ENCODE measurements at places on chromosomes 2 and 18.

- DNase-seq: no peak
Observed at GRCh38 chr2:183505911-183506310, 381.7 kb downstream of the NUP35 start.

DNA sequence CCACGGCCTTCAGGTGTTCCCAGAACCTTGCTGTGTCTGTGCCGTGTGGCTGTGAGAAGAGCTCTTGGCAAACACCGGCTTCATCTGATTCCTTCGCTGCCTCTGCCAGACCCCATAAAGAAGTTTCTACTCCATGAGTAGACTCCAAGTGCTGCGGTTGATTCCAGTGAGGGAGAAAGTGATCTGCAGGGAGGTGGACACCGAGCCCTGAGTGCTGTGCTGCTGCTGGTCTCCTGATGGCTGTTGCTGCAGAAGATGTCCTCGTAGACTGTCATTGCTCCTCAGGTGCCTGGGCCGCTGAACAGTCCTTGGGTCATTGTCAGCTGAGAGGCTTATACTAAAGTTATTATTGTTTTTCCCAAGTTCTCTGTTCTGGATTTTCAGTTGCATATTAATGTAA lies 19.6 kb downstream of the ASB1 start:
- no peak for DNase-seq

DNA sequence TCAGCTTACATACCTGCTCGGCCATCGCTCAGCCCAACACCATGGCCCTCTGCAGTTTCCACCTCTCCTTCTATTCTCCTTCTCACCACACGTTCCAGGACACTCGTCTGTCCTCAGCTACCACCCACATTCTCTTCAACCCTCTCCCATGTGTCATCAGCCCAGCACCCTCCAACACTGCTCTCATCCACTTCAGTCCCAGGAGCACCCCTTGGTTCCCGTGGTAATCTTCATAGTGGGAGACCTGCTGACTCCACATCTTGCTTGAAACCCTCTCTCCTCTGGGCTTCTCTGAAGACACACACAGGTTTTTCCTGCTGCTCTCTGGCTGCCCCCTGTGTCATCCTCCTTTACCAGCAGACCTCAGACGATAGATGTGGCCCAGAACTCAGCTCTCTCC lies 228.7 kb downstream of the GBX2 start:
- no peak for DNase-seq

DNA sequence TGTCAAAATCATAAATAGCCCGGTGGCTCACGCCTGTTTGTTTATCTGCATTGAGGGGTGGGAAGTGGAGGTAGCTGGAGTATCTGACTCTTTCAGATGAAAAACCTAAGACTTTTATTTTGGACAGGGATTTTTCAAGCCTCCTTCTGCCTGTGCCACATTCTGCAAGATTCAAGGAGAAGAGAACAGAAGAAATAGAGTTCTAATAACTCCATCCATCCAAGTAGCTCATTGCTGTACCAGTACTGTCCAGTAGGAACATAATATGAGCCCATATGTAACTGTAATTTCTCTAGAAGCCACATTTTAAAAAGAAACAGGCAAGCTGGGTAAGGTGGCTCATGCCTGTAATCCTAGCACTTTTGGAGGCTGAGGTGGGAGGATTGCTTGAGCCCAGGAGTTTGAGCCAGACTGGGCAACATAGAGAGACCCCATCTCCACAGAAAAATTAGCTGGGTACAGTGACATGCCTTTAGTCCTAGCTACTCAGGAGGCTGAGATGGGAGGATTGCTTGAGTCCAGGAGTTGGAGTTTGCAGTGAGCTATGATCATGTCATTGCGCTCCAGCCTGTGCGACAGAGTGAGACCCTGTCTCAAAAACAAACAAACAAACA lies 35.4 kb upstream of the NT5DC4 start:
- no peak for DNase-seq

- no peak for DNase-seq
Observed at GRCh38 chr2:237400199-237400598, 13.8 kb downstream of the COL6A3 start.

GRCh38 chr2:39625193-39625926 lies 40.4 kb upstream of the TMEM178A start:
- no peak for DNase-seq

DNA sequence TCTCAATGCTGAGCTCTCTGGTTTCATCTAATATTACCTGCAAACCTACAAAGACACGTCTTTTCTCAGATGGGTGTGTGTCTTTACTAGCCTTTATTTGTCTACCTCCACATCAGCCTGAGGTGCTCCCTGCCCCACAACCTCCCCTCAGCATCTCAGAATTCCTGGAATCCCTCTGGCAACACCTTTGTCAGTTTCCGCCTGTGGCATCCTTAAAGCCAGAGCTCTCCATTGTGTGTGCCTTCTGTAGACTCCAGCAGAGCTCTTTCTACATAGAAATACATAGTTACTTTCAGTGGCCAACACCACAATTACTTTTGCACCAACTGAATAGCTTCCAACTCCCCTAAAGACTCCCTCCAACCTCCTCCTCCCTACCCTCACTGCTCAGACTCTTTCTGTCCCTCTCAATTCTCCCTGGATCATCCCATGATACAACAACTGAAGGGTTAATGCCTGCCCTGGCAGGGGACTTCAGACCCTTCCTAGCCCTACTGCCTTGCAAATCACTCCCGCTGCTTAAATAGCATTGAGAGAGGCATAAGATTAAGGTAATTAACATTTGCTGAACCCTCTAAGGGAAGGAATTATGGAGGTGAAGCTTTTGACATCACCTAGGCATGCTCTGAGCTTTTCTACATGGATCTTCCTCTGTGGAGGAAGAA lies 39.6 kb upstream of the RMDN2 start:
- DNase-seq: no peak

GRCh38 chr2:74513605-74514367 lies 464 bp upstream of the TLX2 start:
- DNase-seq: no peak

GRCh38 chr2:33317369-33318007 lies 159.0 kb upstream of the RASGRP3 start:
- no peak for DNase-seq

GRCh38 chr2:207055257-207055656 lies 110.5 kb downstream of the KLF7 start:
- DNase-seq: no peak

GRCh38 chr2:197307933-197308521 lies 2.6 kb downstream of the ANKRD44 start:
- no peak for DNase-seq

DNA sequence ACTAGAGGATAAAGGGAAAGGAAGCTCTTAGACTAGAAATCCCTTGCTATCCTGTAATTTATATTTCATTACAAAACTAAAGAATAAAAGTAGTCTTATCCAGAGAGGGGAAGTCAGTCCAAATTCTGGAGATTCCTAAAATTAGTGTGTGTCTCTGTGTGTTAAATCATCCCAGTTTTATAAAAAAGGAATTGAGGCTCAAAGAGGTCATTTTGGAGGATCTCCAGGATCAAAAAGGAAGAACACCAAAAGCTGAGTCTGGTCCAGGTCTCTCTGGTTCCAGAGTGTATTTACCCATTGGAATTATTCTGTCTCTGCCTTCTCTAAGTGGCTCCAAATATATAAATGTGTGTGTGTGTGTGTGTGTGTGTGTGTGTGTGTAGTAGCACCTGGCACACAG lies 166.7 kb downstream of the NRXN1 start:
- DNase-seq: no peak

GRCh38 chr2:44674473-44675284 lies 266.8 kb upstream of the SIX3 start:
- no peak for DNase-seq

GRCh38 chr2:167114018-167114417 lies 225.7 kb downstream of the XIRP2 start:
- no peak for DNase-seq

- DNase-seq: no peak
Observed at GRCh38 chr2:138744713-138745112, 35.5 kb downstream of the NXPH2 start.

- peak; percentile 44 for DNase-seq
Observed at GRCh38 chr2:168698969-168699368, 103.5 kb upstream of the NOSTRIN start.
